ENCODE measurements at places on chromosomes 11 and 22.

DNA sequence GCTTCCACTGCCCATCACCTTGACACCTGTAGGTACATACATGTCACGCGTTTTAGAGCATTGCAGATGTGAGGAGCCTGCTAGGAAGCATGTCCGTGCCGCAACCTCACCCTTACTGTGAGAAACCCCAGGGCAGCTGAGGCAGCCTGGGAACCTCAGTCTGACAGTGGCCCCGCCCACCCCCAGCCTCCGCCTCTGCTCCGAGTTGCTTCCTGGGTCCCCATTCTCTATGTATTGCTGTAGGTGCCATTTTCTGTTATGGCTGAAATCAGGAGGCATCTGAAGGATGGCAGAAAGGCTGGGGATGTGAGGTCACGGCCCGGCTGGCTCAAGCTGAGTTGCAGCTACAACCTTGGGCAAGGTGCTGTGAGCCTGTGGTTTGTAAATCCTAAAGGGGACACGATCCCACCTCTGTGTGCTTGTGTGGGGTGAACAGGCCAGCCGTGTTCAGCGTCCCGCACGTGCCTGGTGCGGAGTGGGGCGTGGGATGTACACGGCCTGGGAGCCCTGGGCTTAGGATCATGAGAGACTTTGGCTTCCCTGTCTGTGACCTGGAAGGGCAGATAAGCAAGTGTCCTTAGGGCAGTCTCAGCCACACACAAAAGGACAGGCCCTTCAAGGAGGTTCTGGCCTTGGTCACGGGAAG lies 102.7 kb downstream of the PHF21B start:
- DNase-seq, result no peak

GRCh38 chr11:116558504-116559211 lies 214.1 kb downstream of the BUD13 start:
- DNase-seq, result no peak

DNA sequence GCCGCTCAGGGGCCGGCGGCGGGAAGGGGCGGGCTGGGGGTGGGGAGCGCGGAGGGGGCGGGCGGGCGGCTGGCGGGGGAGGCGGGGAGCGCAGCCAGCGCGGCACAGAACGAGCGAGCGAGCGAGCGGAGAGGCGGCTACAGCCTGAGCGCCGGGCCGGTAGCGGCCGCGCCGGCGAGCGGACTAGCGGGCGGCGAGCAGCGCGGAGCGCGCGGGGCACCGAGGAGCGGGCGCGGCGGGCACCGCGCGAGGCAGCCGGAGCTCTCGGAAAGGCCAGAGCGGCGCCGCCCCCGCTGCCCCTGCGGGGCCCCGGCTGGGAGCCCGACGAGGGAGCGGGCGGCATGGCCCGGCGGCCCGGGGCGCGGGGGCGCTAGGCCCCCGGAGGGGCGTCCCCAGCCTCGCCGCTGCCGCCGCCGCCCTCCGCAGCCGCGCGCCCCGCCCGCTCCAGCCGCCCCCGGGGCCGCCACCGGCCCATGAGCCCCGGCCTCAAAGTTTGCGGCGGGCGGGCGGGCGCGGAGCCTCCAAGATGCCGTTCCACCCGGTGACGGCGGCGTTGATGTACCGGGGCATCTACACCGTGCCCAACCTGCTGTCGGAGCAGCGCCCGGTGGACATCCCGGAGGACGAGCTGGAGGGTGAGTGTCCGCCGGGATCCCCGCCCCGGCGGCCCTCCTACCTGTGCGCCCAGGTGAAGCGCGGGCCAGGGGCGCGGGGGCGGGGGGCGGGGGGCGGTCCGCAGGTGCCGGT lies at the start of gene CABP7:
TSS of gene CABP7 (plus strand) at position 105 of the 747 bp plus-strand sequence. CDS start at position 527, 422 bp downstream.
- DNase-seq, result no peak

GRCh38 chr11:117378976-117379865 lies 51.6 kb downstream of the CEP164 start:
- DNase-seq, result no peak

DNA sequence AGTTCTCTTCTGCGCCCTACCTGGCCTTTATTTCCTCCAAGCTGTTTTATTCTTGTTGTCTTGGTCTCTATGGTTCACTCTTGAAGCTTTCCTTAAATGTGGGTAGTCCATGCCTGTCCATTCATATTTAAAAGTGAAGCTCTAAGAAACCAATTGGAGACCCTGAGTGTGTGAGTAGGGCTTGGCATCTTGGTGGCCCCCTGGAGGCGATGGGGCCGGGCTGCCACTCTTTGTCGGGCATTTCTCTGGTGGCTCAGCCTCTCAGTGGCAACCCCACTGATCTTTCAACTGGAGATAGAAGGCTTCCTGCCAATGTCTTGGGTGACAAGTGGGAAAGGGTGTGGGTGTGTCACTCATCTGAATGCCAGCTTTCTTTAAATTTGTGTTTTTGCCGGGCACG lies 9.1 kb downstream of the TRPT1 start:
- no peak for DNase-seq

GRCh38 chr11:115654792-115655191 lies 150.6 kb upstream of the CADM1 start:
- DNase-seq, result no peak

- no peak for DNase-seq
Observed at GRCh38 chr11:32341620-32342613, 93.4 kb downstream of the WT1 start.

DNA sequence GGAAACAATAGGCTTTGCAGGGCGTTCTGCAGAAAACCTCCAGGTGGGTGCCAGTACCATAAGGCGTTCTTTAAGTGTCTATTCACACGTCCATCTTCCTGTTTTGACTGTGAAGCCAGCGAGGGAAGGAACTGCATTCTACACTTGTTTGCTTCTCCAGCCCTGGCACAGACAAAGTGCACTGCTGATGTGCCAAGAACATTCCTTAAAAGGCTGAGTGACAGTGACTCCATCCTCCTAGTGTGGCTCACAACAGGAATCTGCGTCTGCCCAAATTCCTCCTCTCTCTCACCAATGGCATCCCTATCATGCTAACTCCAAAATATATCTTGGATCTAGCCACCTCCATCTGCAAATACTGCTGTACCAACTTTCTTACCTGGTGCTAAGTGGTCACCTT lies 407.4 kb upstream of the SYN3 start:
- no peak for DNase-seq

GRCh38 chr11:44010789-44011251 lies 37.0 kb upstream of the ACCSL start:
- DNase-seq, result no peak

DNA sequence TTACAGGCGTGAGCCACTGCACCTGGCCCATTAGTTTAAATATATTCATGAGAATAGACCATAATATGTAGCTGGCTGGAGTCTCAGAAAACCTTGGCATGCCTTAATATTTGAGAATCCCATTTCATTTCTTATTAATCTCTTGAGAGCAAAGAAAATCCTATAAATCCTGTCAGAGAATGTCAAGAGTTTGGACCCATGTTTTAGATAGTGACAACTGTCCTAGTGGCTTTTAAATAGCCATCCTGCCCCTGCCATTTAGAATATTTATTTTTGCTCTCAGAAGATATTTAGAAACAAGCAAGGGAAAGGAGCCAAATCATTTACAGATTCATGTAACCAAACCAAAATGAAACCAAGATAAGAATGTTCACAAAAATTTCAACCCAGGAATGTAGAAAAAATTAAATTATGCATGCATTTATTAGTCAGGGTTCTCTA lies 107.2 kb downstream of the SWAP70 start:
- no peak for DNase-seq

GRCh38 chr11:100240025-100240539 lies 447.0 kb upstream of the ARHGAP42 start:
- DNase-seq, result no peak

DNA sequence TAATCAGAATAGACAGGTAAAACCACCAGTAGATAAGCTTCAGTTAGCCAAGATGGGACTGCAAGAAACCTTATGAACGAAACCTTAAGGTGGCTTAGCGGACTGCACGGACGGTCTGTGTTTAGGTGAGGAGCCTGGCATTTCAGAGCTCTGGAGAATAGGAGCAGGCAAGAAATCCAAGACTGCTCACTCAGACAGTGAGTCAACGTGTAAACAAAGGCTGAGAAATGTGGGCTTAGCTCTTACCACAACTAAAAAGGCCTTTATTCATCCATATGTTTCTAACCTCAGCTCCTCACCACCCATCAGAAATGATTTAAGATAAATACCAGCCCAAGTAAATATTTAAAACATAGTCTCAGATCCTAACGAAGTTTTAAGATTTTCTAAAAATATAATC lies 657.7 kb downstream of the OPCML start:
- DNase-seq, result no peak

DNA sequence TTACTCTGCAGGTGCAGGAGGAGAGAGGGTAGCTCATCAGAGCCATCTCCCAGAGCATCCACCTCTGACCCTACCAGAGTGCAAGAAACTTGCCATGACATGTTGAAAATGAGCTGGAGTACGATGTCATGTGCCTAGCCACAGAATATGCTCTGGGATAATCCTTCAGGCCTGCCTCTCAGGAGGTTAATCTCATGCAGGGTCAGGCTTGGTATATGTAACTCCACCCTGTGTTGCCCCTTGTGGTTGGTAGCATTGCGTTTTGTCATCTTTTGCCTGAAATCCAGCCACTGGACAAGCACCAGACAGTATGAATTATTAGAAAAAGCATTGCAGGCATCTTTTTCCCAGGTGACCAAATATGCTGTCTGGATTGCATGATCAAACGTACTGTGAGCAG lies 36.2 kb downstream of the CNTF start:
- DNase-seq, result no peak

- no peak for DNase-seq
Observed at GRCh38 chr11:20033806-20034205, 126.5 kb downstream of the DBX1 start.

- DNase-seq, result no peak
Observed at GRCh38 chr11:70106757-70107156, 28.6 kb downstream of the ANO1 start.

DNA sequence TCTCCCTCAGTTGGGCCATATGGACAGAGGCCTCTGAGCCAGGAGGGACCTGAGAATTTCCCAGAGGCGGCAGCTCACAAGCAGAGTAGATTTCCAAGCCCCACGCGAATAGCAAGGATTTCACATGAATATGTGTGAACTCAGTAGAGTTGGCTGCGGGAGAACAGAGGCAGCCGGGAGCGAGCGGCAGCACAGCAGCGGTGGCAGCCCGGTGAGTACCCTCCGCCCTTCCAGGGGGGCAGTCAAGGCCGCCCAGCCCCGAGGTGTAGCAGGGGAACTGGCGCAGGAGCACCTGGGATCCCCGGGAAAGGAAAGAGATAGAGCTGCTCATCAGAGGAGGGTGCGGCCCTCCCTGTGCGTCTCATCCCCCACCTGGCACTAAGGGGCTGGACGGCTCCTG lies 8.4 kb upstream of the MS4A15 start:
- no peak for DNase-seq

GRCh38 chr11:79678780-79679452 lies 238.1 kb upstream of the TENM4 start:
- no peak for DNase-seq

DNA sequence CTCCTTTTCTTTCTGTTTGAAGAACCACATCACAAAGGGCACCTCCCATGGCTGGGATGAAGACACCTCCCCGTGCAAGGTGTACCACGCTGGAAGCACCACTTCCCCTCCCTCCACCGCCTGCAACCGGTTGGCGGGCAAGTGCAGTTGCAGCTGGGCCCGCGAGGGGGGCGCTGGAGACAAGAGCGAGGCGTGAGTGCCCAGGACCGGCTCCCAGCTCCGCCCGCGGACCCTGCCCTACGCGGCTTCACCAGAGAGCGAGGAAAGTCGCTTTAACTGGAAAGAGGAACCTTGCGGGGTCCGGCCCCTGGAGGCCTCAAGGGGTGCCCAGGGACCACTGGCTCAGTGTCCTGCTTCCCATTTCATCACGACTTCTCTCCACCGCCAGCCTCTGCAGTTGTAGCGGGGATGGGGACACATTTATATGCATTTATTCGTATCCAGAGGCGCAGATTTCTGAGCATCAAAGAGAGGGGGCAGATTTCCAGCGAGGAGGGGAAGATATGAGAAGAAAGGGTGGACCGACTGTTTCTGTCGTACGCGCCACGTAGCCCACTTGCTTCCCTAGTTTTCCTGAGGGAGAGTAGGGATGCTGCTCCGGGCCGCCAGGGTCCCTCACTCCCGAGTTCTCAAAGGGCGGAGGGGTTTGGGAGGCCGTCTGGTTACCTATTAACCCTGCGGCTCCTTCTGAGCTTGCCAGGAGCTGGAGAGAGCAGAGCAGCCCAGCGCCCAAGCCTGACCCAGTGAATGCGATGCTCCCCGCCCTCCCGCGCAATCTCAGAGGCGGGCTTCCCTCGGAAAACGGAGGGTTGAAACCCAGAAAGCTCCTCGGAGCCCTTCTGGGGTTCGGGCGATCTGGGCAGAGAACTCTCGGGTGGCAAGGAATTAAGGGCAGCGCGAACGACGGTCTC lies 3.5 kb downstream of the ESAM start:
- DNase-seq, result peak; percentile 73

- no peak for DNase-seq
Observed at GRCh38 chr22:43542681-43543521, 131.1 kb downstream of the MPPED1 start.

- no peak for DNase-seq
Observed at GRCh38 chr11:108226036-108226435, 3.2 kb downstream of the ATM start.

- DNase-seq, result no peak
Observed at GRCh38 chr11:117204283-117205080, 5.3 kb downstream of the TAGLN start.

- peak; percentile 40 for DNase-seq
Observed at GRCh38 chr11:71996946-71997345, 1.8 kb upstream of the IL18BP start.

DNA sequence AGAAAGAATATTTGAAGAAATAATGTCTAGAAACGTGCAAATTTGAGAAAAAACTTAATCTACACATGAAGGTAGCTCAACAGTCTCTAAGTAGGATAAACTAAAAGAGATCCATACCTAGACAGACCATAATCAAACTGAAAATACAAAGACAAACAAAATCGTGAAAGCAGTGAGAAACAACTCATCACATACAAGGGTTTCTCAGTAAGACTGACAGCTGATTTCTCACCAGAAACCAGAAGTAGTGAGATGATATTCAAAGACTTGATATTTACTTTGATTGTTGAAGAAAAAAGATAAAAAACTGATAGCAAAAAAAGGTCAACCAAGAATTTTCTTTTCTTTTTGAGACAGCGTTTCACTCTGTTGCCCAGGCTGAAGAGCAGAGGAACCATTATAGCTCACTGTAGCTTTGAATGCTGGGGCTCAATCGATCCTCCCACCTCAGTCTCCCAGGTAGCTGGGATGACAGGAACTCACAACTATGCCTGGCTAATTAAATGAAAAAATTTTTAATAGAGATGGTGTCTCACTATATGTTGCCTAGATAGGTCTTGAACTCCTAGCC lies 17.4 kb downstream of the NPAT start:
- DNase-seq, result no peak

GRCh38 chr11:11985016-11985715 lies 23.3 kb downstream of the DKK3 start:
- DNase-seq, result no peak

DNA sequence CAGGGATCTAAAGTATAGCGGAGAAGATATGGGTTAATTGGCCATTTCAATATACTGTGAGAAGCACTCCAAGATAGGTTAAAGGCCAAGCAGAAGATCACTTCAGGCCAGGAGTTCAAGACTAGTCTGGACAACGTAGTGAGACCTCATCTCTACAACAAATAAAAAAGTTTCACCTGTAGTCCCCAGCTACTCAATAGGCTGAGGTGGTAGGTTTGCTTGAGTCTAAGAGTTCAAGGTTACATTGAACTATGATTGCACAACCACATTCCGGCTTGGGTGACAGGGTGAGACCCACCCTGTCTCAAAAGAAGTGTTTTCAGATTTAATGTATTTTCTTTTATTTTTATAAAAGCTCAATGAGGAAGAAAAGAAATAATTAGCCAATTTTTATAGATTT lies 25.4 kb downstream of the PATL1 start:
- DNase-seq, result no peak

- peak; percentile 73 for DNase-seq
Observed at GRCh38 chr11:10302744-10303557, 1.9 kb upstream of the ADM start.

- no peak for DNase-seq
Observed at GRCh38 chr11:15326520-15326919, 211.8 kb downstream of the INSC start.

Measured in GM12865 (cell line).